ENCODE measurements at places on chromosomes 3 and 15.
A peak's percentile ranks its signal among the peaks of the same experiment; 100 is the strongest.

DNA sequence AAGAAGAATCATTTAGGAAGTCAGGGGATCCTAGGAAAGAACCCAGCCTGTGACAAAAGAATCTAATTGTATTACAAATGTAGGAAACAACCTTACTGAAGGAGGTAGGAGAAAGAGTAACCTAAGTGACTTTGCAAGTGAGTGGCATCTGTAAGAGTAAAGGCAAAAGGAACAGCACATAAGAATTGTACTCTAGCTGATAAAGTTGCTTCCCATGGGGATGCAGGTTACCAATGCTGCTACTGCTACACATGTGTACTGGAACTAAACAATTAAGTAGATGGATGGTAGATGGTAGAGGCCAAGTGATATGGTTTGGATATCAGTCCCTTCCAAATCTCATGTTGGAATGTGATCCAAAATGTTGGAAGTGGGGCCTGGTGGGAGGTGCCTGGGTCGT is 60.8 kb downstream of the OSBPL10 start:
- DNase-seq, result no peak

DNA sequence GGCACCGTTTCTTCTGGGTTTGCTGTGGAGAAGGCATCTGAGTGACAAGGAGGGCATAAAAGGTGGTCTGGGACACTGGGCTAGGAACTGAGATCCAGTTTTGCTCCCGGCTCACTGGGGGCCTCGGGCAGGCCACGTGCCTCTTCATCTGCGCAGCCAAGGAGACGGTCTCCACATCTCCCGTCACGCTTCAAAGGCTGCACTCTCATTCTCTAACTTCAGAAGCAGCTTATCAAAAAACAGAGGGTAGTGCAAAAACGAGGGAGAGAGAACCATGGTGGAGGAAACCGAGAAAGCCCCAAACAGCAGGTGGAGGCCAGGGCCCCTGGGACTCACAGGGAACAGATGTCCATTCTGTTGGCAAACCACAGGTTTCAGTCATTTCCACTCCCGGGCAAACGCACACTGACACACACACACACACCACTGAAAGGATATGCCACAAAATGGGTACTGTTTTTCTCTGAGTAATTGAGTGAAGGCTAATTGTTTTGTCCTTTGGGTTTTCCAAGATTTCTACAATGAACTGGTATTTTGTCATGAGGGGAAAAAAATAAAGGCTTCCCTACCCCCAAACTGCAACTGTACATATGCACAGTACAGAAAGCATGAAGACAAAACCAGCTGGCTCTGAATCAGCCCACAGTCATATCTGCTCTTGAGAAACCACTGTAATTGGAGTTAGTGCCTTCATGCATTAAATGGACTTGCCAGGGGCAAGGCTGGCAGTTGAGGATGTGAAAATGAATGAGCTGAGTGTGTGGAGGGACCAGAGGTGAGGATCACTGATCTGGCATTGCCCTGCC is 71.9 kb downstream of the MGLL start:
- DNase-seq, result no peak

- DNase-seq, result no peak
Measured at GRCh38 chr15:98955961-98956723, 51.5 kb downstream of the PGPEP1L start.

GRCh38 chr3:5016211-5017161 is 37.2 kb downstream of the BHLHE40 start:
- DNase-seq, result peak; percentile 88

Measured in SW480 (cell line).